ENCODE measurements at places on chromosomes 6 and 20.

DNA sequence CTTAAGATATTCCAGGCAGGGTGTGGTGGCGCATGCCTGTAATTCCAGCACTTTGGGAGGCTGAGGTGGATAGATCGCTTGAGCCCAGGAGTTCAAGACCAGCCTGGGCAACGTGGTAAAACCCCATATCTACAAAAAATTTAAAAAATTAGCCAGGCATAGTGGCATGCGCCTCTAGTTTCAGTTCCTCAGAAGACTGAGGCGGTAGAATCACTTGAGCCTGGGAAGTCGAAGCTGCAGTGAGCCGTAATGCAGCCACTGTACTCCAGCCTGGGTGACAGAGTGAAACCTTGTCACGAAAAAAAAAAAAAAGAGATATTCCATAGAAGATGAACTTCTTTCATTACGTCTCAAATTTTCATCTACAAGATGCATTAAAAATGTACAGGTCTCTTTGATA lies 46.7 kb upstream of the ISM1 start:
- DNase-seq, result no peak

DNA sequence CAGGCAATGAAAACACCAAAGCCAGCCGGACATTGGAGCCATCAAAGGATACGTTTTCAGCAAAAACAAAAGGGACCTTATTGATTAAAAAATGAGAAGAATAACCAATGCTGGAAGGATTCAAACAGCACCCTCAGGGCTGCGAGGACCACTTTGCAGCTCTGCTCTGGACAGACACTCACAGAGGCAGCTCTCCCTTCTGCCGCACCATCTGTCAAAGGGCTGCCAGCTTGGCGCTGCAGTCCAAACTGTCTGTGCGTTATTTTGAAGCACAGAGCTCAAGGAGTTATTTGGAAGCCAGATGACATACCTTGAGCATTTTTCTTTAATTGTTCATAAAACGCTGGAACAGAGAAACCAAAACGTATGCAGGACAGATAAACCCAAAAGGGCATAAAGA lies 85.2 kb downstream of the KIF16B start:
- no peak for DNase-seq

- DNase-seq, result no peak
Observed at GRCh38 chr6:168517742-168518347, 76.9 kb downstream of the SMOC2 start.

DNA sequence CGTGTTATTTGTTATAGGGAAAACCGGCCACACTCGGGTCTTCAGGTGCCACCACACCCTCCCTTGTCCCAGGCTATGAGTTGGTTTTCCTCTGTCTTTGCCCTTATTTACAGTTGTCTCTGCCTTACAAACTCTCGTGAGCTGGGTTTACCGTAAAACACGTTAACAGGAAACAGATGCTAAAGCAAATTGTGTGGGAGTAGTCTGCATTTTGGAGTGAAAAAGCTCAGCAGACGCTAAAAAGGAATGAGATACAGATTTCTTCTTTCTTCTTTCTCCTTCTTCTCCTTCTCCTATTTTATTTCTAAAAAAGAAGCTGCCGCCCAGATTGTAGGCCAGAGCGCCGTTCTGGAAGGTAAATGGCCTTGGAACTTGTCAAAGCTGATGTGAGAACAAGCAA lies 51.9 kb downstream of the APCDD1L start:
- no peak for DNase-seq

GRCh38 chr20:60762386-60762785 lies 489.7 kb upstream of the CDH4 start:
- no peak for DNase-seq

- DNase-seq, result no peak
Observed at GRCh38 chr6:128005009-128005408, 104.2 kb upstream of the THEMIS start.

DNA sequence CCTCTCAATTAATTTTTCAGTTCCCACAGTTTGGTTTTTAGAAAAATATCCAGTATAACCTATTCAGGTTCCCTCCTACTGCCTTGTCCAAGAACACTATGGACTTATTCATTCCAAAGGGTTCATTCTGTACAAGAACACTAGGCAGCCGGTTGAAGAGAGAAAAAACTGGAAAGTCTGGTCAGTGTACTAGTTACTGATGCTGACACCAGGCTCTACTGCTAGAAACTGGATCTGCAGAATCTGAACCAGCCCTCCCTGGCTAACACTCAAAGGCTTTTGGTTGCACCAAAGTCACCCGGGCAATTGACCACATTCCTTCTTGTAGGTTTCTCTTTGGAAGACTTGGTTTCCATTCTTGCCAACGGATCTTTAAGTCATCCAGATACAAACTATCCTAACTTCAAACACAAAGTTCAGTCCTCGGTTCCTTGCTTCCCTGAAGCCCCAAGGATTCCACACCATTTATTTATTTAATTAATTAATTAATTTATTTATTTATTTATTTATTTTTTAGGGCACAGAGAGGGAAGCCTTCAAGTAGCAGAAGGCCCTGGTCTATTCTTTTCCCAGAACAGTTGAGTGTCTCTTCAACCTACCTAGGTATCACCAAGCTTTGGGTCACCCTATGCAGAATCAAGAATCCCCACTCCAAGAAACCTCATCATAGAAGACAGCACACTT lies 268.1 kb downstream of the ADGB start:
- DNase-seq, result no peak

- DNase-seq, result no peak
Observed at GRCh38 chr6:32974541-32975308, 6.3 kb downstream of the BRD2 start.

DNA sequence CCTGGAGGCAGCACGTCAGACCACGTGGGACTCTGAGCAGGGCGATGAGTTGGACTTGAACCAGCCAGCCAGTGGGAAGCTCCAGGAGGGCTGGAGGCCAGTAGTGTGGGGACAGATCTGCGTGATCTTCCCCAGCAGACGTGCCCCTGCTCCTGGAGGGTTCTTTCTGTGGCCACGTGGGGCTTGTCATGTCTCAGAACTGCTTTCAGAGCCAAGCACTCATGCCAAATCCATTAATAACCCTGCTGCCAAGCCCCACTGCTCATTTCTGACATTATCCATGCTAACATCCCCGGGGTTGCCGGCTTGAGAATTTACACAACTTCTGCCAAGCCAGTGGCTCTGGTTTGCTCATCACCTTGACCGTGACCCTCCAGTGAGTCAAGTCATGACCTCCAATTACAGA lies 38.3 kb downstream of the SIRPA start:
- DNase-seq, result no peak

- DNase-seq, result no peak
Observed at GRCh38 chr20:50099113-50099512, 13.8 kb downstream of the UBE2V1 start.

DNA sequence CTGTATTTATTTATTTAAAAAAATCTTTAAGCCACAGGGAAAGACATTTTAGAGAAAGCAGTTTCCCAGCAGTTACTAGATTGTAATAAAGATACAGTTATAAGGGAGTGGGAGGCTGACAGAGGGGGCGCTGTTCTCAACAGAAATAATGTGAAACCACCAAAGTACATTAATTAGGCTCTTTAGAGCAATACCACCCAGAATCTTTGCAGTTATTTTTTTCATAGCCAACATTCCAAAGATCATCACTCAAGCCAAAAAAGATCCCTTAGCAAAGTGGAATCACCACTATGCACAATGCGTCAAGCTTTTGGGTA lies 331.3 kb upstream of the DEFB112 start:
- DNase-seq, result no peak
